Caki2 (cell line): ENCODE measurements at places on chromosomes 1 and 21. TPM values are rescaled to one million over a fixed set of nuclear protein-coding genes. Genes with fewer than 3 reads are reported as not detected.

DNA sequence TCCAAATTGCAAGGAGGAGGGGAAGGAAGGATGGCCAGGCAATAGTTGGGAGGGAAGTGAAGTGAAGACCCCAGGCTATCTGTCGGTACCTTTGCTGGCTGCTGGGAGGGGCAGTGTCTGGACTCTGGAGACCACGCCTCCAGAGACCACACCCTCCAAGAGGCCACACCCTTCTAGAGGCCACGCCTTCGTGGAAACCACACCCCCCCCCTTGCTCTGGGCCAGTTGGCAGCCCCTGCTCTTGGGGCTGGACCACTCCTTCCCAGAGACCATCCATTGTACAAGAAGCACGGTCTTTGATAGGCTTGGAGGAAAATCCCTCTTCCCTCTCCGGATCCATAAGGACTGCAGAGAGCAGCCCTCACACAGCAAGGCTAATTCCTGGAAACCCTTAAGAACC, 73.1 kb downstream of the RYR2 start:
- no peak for DNase-seq

DNA sequence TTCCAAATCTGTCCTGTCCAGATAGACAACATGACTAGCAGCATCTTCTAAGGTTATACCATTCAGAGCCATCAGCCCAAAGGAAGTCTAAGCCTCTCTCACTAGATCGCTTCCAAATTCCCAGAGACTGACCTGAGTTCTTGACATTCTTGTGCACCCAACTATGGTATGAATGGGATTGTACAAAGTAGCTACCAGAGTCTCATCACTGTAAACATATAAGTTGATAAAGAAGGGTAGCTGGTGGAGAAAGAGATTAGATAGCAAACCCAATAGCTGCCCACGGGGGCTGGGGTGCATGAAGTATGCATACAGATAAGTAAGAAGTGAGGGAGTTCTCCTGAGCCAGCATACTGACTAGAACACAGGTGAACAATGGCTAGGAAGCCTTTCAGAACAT, 180.0 kb downstream of the PLPP3 start:
- DNase-seq: no peak

Gene CELA3A
- total RNA-seq: not detected in 2 replicates

- DNase-seq: no peak
Observed at GRCh38 chr1:247266053-247266452, 10.2 kb downstream of the VN1R5 start.

- DNase-seq: no peak
Observed at GRCh38 chr1:177130451-177130945, 34.0 kb downstream of the ASTN1 start.

Gene TMEM82
- total RNA-seq: not detected in 2 replicates

Gene ATP6V1G3
- total RNA-seq: not detected in 2 replicates

Gene CIART
- 10.3 and 15.3 TPM in 2 replicates for total RNA-seq

GRCh38 chr21:32653326-32653901, 41.2 kb upstream of the CFAP298 start:
- peak; percentile 22 for DNase-seq

DNA sequence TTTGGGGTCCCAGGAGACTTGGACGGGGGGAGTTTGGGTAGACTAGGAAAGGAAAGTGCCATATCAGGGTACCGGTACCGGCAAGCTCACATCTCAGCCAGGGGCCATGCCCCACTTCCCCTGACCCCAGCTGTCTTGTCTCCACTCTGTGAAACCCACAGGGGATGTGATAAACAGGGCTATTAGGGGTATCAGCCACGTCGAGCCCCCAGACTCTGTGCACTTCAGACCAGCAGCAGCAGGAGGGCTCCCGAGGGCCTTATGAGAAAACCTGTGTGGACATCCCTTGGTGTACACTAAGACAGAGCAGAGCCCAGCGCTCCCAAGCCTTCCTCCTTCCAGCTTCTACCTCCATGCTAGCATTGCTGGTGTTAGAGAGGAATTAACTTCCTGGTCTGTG, 46.3 kb downstream of the TNNT2 start:
- DNase-seq: no peak

Gene TNFRSF9
- 0.35 and 0.41 TPM in 2 replicates for total RNA-seq

DNA sequence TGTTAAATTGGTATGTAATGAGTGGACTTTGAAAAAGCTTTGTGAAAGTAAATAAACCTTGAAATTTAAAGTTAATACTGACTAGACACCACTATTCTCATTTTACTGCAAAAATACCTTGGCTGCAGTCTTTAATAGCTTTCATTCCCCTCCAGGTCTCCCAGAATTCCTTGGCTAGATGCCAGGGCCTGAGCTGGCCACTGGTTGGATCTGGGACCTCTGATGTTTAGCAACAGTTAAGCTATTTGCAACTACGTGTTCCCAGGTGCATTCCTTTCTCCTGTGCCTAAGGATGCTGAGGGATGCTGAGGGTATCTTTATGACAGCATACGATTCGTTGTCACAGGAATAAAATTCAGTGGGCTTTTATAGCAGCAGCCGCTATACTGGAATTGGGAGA, 938.7 kb downstream of the TTLL7 start:
- DNase-seq: no peak

Gene PPT1
- 120 and 141 TPM in 2 replicates for total RNA-seq

DNA sequence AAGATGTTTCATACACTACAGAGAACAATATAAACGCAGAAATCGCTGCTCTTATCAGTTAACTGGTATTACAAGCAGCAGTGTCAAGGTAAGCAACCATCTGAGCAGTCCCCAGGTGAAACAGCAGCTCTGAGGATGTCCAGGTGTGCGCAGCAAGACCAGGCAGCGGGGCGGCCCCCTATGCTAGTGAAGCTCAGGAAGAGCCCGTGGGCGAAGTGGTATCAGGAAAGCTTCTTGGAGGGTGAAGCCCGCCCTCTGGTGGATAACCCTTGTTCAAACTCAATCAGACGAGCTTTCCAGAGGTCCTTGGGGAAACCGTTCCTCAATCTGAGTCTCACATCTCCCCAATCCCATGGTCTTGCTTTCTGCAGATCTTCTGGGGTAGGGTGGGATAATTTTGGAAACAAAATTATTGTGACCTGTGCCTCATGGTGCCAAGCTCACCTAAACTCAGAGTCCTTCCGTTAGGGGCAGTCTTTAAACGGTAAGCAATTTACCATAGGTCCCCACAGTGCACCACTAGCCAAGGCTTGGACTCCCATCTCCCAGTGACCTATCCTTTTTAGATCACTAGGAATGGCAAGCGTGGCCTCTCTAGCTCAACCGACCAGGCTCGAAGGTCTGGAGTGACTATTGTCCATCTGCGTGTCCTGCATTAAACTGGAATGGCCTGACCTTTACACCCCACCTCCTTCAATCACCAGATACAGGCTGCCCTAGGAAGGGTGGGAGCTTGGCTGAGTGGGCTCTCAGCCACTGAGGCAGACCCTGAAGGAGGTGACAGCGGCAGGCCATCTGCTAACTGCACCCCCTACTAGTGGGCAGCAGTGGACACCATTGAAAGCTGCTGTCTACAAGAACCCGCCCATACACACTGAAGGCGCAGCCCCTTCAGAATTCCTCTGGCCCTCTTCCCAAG, 13.6 kb upstream of the FAM110D start:
- DNase-seq: peak; percentile 62

Gene GJA8
- total RNA-seq: not detected in 2 replicates

DNA sequence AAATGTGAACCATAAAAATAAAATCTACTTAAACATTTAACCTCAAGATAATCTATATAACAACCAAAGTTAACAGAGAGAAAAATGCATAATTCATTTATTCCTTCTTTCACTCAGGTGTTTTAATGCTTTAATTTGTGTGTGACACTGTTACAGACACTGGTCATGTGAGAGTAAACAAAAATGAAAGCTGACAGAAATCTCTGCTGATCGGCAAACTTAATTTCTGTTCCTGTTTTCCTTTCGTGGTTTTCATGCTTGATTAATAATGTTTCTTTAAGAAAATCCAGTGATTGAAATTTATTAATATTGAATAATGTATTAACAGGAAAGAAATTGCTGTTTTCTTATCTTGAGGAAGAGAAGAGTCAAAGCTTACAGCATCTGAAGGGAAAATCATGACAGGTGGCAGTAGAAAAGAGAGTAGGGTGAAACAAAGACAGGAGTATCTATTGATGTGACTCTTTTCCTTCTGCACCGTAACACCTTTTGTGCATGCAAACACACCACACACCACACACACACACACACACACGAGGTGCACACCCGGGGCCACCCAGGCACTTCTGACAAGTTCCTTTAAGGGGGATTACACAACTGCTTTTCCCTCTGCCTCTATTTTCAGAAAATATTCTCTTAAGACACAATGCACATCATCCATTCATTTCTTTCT, 1.6 kb downstream of the OR2AK2 start:
- no peak for DNase-seq

- no peak for DNase-seq
Observed at GRCh38 chr1:87180682-87181081, 148.0 kb upstream of the LMO4 start.

GRCh38 chr1:109500941-109501381, 7.1 kb downstream of the CYB561D1 start:
- no peak for DNase-seq

DNA sequence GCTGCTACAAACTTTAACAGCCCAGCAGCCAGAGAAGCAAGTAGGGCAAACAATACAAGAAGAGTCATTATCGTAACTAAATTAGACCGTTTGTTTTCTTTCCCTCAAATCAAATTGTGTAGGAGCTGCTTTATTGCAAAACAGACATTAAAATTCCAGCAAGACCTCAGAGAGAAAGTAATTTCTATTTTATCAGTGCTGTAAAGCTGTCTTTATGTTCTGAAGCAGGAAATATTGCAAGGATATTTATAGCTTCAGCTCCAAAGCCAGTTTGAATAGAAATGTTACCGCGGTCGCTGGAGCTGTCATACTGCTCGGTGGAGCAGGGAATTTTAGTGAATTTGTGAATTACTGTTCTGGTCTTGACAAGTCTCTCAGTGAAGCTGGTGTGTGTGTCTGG, 503.8 kb upstream of the PLXNA2 start:
- DNase-seq: no peak

DNA sequence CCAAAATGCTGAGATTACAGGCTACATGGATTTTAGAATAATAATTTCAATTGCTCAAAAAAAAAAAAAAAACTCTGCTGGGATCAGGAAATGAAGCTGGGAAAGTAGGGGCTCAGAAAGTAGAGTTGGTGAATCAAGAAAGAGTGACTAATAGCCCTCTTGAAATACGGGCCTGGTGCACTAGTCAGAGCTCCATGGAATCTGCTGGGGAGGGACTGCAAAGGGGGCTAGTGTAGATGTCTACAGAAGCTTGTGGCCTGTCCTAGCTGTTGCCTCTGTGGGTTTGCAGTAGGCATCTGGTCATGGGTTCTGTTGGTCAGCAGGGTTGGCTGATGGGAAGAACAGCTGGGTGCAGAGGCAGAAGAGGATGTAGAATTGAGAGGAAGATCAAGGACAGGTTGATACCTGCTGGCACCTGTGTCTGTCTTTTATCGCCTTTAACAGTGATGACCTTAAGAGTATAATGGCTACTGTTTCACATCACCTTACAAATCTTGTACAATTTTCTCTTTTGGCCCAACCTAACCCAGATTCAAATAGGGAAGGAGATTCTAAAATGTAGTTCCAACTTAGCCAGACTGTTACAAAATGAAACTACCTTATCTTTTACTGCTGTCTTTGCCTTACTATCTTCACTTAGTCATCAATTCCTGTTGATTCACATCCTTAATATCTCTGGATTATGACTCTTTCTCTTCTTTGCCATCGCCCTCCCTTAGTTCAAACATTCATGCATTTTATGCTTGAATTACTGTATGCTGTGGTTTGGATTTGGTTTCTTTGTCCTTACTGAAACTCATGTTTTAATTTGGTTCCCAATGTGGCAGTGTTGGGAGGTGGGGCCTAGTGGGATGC, 126.2 kb downstream of the GIPC2 start:
- DNase-seq: no peak

Gene ANGPTL1
- not detected in 2 replicates for total RNA-seq

GRCh38 chr1:156103521-156103947, 11.0 kb upstream of the LMNA start:
- no peak for DNase-seq

DNA sequence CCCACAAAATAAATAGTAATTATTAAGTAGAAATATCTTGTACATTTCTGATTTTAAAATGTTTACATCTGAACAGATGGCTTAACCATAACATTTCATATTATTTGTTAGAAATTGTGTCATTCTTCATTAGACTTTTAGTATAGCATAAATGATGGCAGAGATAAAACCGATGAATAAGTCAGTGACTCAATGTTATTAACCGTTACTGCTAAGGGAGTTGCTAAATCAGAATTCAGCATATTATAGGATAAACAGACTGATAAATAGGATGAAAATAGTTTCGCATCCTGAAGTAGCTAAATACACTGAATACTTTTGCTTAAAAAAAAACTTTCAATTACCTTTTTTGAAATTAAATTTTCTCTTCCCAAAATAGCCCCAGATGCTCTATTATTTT, 610.6 kb upstream of the ZP4 start:
- no peak for DNase-seq

GRCh38 chr1:239778208-239778813, 313.4 kb upstream of the FMN2 start:
- DNase-seq: no peak

DNA sequence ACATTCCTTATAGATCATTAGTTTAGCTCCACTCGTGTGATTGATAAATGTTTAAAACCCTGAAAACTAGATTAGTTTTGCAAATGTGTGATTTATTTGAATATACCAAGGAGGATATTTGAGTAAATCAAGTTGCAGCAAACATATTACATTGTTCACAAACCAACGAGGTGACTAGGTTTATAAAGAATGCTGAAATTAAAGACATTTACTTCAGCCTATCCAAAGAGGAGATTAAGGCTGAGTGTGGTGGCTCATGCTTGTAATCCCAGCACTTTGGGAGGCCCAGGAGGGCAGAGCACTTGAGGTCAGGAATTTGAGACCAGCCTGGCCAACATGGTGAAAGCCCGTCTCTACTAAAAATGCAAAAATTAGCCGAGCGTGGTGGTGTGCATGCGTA, 34.1 kb downstream of the VTCN1 start:
- DNase-seq: no peak
